ENCODE measurements at places on chromosomes 16 and 17.

GRCh38 chr16:11084876-11085485, 140.6 kb downstream of the CLEC16A start:
- DNase-seq: no peak

GRCh38 chr16:69921127-69921526, 30.0 kb upstream of the CLEC18A start:
- no peak for DNase-seq

DNA sequence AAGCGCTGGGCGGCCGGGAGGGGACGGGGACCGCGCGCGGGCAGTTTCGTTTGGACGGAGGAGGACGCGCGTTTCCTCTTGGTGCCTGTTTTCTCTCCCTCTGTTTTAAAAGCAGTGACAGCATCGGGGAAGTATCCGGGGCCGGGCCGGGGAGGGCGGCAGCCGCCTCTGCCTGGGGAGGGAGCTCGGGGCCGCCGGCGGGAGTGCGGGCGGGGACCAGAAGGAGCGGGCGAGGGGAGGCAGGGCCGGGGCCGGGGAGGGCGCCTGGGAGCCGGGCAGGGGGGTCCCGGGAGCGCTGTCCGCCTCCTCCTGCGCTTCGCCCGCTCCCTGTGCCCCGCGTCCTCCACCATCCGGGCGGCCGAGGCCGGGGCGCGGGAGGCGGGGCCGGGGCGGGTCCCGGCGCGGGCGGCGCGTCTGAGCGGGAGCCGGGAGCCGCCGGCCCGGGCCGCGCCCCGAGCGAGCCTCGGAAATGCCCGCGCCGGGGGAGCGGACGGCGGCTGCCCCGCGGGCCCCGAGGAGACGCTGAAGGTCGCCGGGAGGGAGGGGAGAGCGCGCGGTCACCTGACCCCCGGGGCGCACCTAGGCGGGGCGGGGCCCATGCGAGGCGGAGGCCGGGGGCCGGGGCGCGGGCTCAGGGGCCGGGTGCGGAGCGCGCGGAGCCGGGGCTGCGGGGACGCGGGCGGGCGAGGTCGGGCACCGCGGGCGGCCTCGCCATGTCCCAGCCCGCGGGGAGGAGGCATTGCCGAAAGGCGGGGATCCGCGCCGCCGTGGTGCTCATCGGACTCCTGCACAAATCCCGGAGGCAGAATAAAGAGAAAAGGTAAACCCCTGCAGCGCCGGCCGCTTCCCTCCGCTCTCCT, 57.3 kb downstream of the RAP1GAP2 start:
- peak; percentile 30 for DNase-seq

DNA sequence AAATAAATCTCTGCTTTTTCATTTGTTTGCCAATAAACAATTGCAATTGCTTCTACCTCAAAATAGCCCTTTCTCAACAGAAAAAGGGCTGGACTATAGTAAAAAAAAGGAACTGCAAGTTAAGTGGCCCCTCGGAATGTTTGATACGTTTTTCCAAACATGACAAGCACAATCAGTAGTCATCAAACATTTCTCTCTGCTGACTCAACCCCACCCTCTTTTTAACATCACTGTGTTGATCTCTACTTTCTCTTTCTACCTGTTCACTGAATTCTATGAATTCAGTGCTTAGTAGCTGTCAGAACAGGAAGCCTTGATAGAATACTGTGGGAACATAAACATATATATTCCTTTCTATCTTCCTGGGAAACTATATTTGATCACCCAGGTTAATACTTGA, 116.5 kb upstream of the AXIN2 start:
- no peak for DNase-seq

- no peak for DNase-seq
These were observed 44.9 kb upstream of the ERN1 start for GRCh38 chr17:64174686-64175456.

- DNase-seq: no peak
These were observed 1.5 kb downstream of the MRPL10 start for GRCh38 chr17:47829870-47830269.

GRCh38 chr17:42784811-42785592, 4.6 kb downstream of the WNK4 start:
- no peak for DNase-seq

- DNase-seq: no peak
These were observed 183.5 kb upstream of the ANKFN1 start for GRCh38 chr17:55969562-55970324.

DNA sequence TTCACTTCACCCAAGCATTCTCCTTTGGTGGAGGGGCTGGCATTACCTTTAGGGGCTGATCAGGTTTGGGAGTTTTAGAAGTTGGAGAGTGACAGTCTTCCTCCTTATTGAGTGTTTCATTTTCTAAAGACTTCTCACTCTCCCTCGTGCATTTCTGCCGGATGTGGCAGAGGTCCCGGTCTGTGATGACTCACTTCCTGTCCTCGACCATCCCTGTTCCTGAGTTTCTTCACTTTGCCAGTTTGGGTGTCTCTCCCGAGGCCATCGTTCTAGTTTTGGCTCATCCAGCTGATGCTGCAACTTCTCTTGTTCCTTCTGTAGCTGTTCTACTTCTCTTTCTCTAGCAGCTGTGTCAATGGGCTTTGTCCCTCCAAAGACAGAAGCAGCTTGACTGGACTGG, 104.3 kb downstream of the PHKB start:
- DNase-seq: no peak

GRCh38 chr16:56203052-56203451, 11.8 kb downstream of the GNAO1 start:
- DNase-seq: no peak

DNA sequence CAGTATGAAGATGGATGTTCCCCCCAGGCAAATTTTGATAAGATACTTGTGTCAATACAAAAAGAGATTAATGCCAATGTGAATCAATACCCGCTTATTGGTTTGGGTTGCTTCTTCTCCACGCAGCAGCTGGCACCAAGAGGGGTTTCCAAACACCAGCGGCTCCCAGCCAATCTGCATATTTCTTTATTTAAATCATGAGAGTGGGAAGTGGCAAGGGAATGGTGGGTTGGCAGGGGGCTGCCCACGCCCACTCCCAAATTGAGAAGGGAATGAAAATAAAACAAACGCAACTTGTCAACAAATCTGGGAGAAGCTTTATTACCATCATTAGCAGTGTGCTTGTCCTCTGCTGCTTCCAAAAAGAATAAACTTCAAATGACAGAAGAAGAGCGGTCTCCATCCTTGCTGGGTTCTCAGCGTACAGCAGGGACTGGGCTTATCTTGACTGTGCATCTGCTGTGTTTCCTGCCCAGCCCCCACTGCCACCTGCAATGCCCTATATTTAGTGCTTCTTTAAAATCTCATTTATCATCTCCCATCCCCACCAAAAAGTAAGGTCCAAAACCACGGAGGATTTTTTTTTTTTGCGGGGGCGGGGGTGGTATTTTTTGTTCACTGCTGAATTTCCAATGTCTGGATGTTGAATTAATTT, 34.9 kb upstream of the C16orf78 start:
- DNase-seq: no peak

DNA sequence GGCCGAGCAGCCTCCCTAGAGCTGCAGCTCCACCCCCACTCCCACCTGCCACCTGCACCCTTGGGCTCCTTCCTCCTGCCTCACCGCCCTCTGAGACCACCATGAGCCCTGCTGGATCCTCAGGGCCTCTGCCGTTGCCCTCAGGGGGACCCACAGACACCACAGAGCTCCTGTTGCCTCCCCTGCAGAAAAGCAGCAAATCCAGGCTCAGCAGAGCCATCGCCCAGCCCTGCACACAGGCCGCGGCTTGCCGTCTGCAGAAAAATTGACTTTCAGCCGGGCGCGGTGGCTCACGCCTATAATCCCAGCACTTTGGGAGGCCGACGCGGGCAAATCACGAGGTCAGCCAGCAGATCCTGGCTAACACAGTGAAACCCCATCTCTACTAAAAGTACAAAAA, 7.0 kb upstream of the PPP1R27 start:
- DNase-seq: no peak

DNA sequence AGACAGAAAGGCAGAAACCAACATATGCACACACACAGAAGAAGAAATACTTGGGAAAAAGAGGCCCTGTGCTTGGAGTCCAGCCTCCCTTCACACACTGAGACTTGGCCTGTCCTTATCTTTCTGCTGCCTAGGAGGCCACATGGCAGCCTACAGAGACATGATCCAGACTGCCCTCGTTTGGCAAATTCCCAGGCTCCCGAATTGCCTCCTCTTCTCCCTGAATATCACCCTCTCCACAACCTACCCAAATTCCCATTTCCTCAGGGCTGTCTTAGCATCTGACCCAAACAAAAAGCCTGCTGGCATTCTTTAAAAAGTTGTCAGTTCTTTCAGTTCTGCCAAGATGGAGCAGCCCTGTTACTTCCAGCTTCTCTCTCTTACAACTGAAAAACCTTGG, 59.8 kb downstream of the DNAH17 start:
- no peak for DNase-seq

GRCh38 chr16:66720766-66721165, 24.2 kb upstream of the CMTM4 start:
- no peak for DNase-seq

GRCh38 chr17:69170377-69170776, 28.7 kb upstream of the ABCA6 start:
- DNase-seq: no peak

DNA sequence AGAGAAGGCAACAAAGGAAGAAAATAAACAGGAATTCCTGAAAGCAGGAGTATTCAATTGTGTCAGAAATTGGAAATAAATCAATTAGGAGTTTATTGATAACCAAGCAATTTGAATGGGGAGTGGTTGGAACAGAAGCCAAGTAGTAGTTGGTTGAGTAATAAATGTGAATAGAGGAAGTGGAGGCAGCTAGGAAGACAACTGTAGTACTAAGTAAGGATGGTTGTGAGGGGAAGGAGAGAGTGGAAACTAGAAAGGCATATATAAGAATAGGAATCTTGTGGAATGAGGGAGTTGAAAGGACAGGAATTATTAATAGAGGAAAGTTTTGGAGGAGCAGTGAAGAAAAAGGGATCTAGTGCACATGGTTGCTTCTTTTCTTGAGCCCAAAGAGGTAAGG, 34.4 kb downstream of the NFAT5 start:
- no peak for DNase-seq
